WTC11 (cell line): ENCODE measurements at places on chromosomes 5 and 9. TPM values are rescaled to one million over a fixed set of nuclear protein-coding genes. Genes with fewer than 3 reads are reported as not detected.

- DNase-seq: peak; percentile 57
These were observed 2.5 kb downstream of the FST start for GRCh38 chr5:53482717-53483638.

The MTAP gene
- 71.8 to 84.3 TPM (median 73.9 TPM) in 3 replicates for total RNA-seq

The HACD4 gene
- total RNA-seq: 0.94 to 1.2 TPM (median 1.1 TPM) in 3 replicates

DNA sequence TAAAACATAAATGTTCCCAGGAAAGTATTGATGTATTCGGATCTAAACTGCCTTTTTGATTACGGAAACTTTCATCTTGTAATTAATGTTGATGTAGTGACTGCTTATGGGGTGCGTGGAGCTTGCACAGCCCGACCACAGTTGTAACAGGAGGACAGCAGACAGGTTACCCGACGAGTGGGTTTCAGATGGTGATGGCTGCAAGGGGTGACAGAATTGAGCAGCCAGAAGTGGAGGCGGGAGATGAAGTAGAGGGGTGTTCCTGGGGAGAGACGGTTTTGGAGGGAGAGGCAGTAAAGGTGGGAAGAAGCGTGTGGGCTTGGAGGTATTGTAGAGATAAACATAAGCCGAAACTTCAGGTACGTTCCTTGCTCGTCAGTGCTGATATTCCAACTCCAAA is 5.8 kb downstream of the CEP72 start:
- DNase-seq: no peak

DNA sequence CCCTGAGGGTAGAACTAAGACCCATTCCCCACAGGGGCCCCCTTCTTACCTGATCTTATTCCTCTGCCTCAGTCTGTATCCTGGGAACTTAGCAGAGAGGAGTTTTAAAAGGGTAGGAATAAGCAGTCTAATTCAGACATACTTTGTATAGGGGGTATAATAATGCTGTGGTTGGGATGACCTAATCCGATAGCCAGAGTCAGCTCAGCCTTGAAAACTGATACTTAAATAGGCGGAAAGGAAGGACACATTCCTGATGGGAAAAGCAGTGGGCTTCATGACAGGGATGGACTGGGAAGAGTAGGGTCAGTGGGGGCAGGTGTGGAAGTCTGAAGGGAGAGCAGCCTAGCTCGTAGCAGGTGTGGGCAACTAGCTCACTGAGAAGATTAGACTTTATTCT is 52.2 kb upstream of the TESK1 start:
- DNase-seq: no peak

DNA sequence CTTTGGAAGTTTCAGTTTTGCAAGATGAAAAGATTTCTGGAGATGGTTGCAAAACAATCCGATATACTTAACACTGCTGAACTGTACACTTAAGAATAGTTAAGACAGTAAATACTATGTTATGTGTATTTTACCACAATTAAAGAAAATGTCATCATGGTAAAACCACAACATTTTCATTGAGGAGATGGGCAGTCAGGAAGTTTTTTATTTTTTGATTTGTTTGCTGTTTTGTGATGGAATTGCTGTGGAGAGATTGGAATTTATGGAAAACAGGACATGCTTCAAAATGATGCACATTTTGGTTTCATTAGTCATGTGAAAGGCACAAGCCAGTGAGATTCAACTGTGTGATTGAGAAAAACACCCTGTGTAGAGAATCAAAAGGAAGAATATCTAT is 90.5 kb upstream of the AGXT2 start:
- no peak for DNase-seq

DNA sequence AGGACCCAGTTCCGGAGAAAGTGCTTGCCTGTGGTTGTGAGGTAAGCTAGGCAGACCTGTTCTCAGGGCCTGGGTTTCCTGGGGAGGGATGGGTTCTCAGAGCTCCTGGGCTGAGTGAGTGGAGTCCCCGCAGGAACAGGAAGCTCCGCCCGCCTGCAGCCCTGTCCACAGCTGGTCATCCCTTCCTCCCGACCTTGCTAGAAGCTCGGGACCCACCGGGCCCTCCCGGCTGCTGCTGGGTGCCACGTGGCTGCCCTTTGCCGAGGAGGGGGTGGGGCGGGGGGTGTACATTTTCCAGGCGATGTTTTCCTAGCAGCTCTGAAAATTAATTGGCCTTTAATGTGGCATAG is 198.1 kb downstream of the C9orf50 start:
- DNase-seq: no peak

- no peak for DNase-seq
These were observed 71.9 kb upstream of the LRRTM2 start for GRCh38 chr5:138946831-138947560.

GRCh38 chr5:106827061-106827460 is 843.7 kb downstream of the EFNA5 start:
- no peak for DNase-seq

DNA sequence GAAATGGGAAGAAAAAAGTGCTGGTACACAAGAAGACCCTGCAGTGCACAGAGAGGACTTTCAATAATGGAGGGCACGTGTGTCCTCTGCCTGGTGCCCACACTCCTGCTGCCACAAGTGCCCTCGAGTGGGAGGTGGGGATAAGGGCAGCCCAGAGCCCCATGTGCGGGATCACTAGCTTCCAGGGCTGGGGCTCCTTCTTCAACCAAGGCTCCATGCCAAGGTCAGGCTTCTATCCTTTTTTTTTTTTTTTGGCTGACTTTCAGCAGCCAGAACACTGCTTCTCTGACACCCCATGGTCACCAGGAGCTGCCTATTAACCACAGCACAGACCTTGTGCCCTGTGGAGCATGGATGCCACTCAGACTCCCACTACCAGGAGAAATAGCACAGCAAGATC is 7.5 kb downstream of the ACSL6 start:
- DNase-seq: no peak

The OR1Q1 gene
- not detected in 3 replicates for total RNA-seq

GRCh38 chr9:123422635-123423310 is 66.8 kb downstream of the CRB2 start:
- DNase-seq: no peak

The ABCA2 gene
- total RNA-seq: 19.2 to 28.3 TPM (median 25.9 TPM) in 3 replicates

DNA sequence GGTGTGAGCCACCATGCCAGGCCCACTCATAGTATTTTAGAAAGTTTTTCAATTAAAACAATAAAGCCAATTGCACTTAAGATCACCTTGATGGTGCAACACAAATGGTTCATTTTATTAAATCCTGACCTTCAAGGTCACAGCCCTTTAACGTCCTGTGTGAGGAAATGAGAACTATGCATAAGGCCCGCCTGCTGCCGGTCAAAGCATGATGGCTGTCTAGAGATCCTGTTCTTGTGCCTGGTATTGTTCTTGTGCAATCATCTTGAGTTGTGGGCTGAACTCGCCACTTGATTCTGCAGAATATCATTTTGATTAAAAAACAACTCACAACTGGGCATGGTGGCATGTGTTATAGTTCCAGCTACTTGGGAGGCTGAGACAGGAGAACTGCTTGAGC is 43.6 kb upstream of the FBXW11 start:
- DNase-seq: no peak

The SSNA1 gene
- total RNA-seq: 102 to 105 TPM (median 103 TPM) in 3 replicates

DNA sequence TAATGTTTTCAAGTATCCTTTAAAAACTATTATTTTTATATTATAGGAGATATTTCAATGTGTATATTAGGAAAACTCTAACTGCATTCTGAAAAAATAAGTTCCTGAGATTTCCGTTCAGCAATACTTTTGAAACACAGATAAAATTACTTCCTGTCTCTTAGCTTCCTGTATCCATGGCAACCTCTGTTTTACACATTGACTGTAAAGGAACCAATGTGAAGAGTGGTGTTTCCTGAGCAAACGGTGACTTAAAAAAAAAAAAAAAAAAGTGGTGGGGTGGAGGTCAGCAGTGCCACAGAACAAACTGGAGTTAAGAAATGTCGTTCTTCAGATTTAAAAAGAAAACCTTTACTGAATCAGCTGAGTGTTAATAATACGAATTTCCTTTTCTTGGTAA is at the start of gene LRRC70:
LRRC70 (plus strand) TSS at position 280 of the 400 bp plus-strand sequence. CDS start 620 bp downstream, outside the sequence.
- DNase-seq: no peak

- no peak for DNase-seq
These were observed 367.9 kb upstream of the GRAMD2B start for GRCh38 chr5:126055348-126055729.
